ENCODE measurements at places on chromosomes 2 and 18. TPM values are rescaled to one million over a fixed set of nuclear protein-coding genes. Genes with fewer than 3 reads are reported as not detected.
A peak's percentile ranks its signal among the peaks of the same experiment; 100 is the strongest.

GRCh38 chr2:181307203-181307991, 149.8 kb upstream of the ITGA4 start:
- H3K27ac ChIP-seq, result no peak overlapping the region
- H3K36me3 ChIP-seq, result no peaks in the 10 kb centered on the region
- no peak for DNase-seq
- H3K4me1 ChIP-seq, result no peaks in the 10 kb centered on the region

DNA sequence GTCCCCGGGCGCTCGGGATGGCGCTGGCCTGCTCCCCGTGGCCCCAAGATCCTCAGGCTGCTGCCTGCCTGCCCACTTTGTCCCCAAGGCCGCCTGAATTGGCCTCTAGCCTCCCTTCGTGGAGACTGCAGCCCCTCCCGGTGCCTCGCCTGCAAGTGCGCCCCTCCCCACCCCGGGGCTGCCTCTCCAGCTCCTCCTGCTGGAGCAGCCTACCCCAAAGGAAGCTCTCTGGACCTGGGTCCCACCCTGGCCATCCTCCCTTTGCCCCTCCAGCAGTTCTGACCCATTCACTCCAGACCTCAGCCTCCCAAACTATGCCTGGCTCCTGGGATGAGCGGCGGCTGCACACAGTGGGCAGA, 6.2 kb downstream of the ESPNL start:
- no peak overlapping the region for H3K4me3 ChIP-seq
- no peak overlapping the region for H3K27ac ChIP-seq
- no peak for DNase-seq
- no peaks in the 10 kb centered on the region for H3K36me3 ChIP-seq

Gene STEAP3
- 1.2 TPM for total RNA-seq

GRCh38 chr2:18959952-18960717, 370.8 kb upstream of the NT5C1B start:
- H3K4me3 ChIP-seq, result no peak overlapping the region
- no peak overlapping the region for H3K27ac ChIP-seq
- H3K4me1 ChIP-seq, result no peaks in the 10 kb centered on the region
- no peak for DNase-seq
- H3K27me3 ChIP-seq, result no peaks in the 10 kb centered on the region
- no peaks in the 10 kb centered on the region for H3K36me3 ChIP-seq

DNA sequence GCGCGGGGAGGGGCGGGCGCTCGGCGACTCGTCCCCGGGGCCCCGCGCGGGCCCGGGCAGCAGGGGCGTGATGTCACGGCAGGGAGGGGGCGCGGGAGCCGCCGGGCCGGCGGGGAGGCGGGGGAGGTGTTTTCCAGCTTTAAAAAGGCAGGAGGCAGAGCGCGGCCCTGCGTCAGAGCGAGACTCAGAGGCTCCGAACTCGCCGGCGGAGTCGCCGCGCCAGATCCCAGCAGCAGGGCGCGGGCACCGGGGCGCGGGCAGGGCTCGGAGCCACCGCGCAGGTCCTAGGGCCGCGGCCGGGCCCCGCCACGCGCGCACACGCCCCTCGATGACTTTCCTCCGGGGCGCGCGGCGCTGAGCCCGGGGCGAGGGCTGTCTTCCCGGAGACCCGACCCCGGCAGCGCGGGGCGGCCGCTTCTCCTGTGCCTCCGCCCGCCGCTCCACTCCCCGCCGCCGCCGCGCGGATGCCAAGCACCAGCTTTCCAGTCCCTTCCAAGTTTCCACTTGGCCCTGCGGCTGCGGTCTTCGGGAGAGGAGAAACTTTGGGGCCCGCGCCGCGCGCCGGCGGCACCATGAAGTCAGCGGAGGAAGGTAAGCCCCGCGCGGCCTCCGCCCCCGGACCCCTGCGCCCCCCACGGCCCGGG, at the start of gene NFATC1:
TSS of gene NFATC1 (plus strand) at position 170 of the 644 bp plus-strand sequence. CDS start at position 465, 295 bp downstream.
- H3K36me3 ChIP-seq, result no peaks in the 10 kb centered on the region
- H3K4me3 ChIP-seq, result peak within 1 kb of the TSS; percentile 55
- H3K4me1 ChIP-seq, result peaks cover 16% of the 10 kb centered on the region
- DNase-seq, result peak; percentile 89
- no peak within 1 kb of the TSS for H3K27ac ChIP-seq

GRCh38 chr2:94762600-94762999, 108.6 kb upstream of the TEKT4 start:
- no peaks in the 10 kb centered on the region for H3K4me1 ChIP-seq
- H3K27me3 ChIP-seq, result no peaks in the 10 kb centered on the region
- no peak overlapping the region for H3K27ac ChIP-seq
- no peaks in the 10 kb centered on the region for H3K36me3 ChIP-seq
- no peak for DNase-seq
- H3K4me3 ChIP-seq, result no peak overlapping the region

DNA sequence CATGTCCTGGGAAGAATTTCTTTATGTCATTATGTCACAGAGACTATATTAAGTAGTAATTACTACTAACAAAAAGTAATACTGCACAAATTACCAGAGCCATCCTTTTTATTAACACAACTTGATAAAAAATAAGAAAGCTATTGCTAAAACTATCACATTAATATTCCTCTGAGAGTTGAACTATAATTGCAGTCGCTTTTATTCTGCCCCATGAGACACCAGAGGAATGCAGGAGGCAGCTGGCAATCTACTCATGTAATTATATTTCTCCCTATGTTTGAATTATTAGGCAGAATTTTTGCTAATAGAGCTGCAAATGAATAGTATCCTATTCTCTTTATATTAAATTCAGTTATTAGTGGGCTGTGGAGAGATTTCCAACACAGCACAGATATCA, 220.7 kb downstream of the LRRTM4 start:
- no peak overlapping the region for H3K4me3 ChIP-seq
- peaks cover 13% of the 10 kb centered on the region for H3K4me1 ChIP-seq
- DNase-seq, result no peak
- no peaks in the 10 kb centered on the region for H3K27me3 ChIP-seq
- H3K36me3 ChIP-seq, result no peaks in the 10 kb centered on the region

DNA sequence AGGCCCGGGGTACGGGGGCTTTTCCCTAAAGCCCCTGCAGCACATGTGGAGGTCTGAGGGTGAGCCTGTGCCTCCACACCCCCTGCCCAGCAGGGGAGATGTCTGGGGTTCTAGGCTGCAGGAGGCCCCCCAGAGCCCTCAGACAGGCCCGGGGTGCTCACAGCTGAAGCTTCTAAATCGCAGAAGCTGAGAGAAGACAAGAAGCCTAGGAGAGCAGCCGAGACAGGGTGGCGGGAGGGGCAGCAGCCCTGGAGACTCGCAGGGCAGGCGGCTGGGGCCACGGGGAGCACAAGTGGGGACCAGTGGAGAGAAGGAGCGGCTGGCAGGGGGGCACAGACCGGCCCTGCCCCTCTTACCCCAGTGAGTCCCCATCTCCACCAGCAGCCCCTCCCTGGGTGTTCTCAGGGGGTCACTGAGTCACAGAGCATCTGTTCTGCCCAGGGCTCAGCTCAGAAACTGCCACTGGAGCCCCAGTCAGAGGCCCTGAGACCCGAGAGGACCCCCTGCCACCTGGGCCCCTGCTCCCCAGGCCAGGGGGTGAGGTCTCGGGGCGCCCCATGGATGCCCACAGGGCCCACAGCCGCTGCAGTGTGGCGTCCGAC, 26.1 kb downstream of the GPC1 start:
- no peak overlapping the region for H3K4me3 ChIP-seq
- peaks cover 22% of the 10 kb centered on the region for H3K4me1 ChIP-seq
- no peaks in the 10 kb centered on the region for H3K36me3 ChIP-seq
- H3K27me3 ChIP-seq, result no peaks in the 10 kb centered on the region
- no peak overlapping the region for H3K27ac ChIP-seq

DNA sequence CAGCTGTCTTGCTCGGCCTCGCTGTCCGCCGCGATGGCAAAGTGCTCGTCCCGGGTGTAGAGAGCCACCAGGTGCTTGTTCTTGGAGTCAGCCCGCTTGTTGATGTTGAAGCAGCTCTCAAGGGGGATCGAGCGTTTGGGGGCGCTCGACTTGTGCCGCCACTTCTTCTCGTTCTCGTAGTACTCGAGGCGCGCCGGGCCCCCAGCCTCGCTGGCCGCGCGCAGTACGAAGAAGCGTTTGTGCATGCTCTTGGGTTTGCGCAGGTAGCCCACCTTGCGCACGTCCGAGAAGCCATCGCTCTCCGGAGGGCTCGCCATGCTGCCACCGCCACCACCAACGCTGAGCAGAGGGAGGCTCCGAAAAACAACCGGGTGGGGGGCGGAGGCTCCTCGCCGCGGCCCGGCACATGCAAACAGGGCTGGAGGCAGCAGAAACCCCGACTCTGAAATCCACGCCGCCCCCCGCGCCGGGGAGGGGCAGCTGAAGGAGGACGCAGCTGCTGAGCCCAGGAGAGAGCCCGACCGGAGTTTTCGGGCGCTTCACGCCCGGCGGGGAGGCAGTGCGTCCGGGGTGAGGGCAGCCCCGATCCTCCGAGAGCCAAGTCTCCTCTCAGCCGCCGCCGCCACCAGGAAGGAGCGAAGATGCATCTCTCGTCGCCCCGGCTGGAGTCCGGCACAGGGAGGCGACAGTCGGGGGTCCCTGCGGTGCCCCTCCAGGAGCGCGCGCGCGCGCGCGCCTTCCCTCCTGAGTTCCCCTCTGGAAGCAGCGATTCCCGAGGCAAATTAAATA, 1.0 kb downstream of the IRS1 start:
- H3K4me1 ChIP-seq, result peaks cover 14% of the 10 kb centered on the region
- H3K36me3 ChIP-seq, result no peaks in the 10 kb centered on the region
- H3K27me3 ChIP-seq, result no peaks in the 10 kb centered on the region
- peak; percentile 66 for DNase-seq

DNA sequence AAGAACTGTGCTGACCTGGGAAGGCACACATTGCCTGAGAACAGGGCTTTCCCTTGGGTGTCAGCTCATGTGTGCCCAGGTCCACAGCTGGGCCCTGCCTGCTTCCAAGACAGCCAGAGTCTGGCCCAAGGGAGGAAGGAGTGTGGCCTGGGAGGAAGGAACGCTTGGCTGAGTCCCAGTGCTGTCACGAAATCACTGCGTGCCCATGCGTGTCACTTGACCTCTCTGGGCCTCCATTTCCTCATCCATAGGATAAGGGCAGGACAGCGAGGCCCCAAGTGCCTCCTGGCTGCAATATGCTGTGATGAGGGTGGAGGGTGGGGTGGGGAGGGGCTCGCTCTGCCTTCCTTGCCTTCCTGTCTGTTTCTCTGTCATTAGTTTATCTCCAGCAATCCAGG, 642 bp upstream of the KCNK3 start:
- peaks cover 19% of the 10 kb centered on the region for H3K4me1 ChIP-seq
- no peak for DNase-seq
- H3K36me3 ChIP-seq, result no peaks in the 10 kb centered on the region

- no peak overlapping the region for H3K4me3 ChIP-seq
- no peaks in the 10 kb centered on the region for H3K4me1 ChIP-seq
Measured at GRCh38 chr2:228768818-228769217, 502.3 kb downstream of the PID1 start.

- peaks cover 21% of the 10 kb centered on the region for H3K27me3 ChIP-seq
- H3K27ac ChIP-seq, result no peak overlapping the region
- no peaks in the 10 kb centered on the region for H3K36me3 ChIP-seq
- no peak for DNase-seq
- peak overlapping the region; percentile 97 for H3K4me3 ChIP-seq
Measured at GRCh38 chr2:70992945-70993853, 1.5 kb downstream of the TEX261 start.

Gene EML6
- 1.6 TPM for total RNA-seq

Measured in neural progenitor cell (in vitro differentiated cells).